Type B pancreatic cell (in vitro differentiated cells): ENCODE measurements at places on chromosomes 2 and 18. TPM values are rescaled to one million over a fixed set of nuclear protein-coding genes. Genes with fewer than 3 reads are reported as not detected.

DNA sequence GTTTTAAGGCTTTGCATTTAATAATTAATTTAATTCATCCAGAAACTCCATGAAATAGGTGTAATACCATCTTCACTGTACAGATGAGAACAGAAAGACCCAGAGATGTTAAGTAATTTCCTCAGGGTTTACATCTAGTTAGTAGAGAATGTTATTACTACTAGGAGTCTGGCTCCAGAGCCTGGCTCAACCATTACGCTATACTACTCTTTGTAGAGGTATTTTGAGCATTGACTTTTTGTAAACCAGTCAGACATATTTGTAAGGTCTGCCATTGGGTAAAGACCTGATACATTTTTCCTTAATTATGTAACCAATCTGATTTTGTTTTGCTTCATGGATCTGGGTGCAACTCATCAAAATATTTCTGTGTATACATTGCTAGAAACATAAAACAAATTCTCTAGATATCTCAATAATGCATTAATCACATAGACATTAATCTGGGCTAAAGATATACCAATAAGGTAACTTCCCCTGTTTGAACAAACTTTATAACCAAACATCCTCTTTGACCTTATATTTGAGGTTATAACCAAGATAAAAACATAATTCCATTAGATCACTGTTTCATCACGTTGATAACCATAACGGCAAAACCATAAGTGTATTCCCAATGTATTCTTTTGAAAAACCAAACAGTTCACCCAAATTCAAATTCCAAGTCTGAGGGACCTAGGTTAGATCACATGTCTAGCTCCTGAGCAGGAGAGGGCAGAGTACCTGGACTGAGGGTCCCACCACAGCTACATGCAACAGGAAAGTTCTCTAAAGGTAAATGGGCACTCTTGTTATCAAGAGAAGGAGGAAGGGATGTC is 135.0 kb downstream of the IKZF2 start:
- no peak for DNase-seq

DNA sequence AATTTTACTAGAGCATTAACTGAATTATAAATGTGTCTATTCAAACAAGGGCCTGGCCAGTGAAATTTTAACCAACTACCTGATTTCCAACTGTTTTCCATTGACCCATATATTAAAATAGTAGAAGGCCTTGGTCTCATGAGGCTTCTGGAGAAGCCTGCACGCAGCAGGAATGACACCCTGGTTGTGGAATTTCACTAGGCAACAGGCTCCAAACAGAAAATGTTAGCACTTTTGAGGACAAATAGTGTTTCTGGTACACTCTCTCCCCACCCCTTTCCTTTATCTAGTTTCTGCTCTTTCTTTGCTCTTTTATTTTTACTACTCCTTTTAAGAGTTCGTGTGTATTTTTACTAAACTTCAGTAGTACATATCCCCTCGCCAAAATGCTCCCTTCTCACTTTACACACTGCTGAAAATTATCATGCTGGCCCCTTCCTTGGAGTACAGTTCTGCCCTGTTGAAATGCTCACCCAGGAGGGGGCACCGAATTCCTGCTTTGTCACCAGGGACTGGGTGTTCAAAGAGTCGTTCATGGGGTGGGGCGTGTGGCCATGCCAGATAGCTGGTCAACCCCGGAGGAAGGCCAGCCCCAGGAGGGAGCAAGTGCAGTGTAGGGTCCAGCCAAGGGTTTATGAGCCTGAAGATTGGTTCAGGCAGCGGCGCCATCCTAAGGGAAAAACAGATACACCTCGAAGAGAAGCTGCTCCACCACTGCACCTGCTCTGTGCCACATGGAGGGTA is 22.1 kb upstream of the COL6A3 start:
- no peak for DNase-seq

- no peak for DNase-seq
Measured at GRCh38 chr2:234147335-234147861, 96.9 kb downstream of the SPP2 start.

GRCh38 chr2:118974103-118974993 is 32.4 kb downstream of the MARCO start:
- DNase-seq, result peak; percentile 56

DNA sequence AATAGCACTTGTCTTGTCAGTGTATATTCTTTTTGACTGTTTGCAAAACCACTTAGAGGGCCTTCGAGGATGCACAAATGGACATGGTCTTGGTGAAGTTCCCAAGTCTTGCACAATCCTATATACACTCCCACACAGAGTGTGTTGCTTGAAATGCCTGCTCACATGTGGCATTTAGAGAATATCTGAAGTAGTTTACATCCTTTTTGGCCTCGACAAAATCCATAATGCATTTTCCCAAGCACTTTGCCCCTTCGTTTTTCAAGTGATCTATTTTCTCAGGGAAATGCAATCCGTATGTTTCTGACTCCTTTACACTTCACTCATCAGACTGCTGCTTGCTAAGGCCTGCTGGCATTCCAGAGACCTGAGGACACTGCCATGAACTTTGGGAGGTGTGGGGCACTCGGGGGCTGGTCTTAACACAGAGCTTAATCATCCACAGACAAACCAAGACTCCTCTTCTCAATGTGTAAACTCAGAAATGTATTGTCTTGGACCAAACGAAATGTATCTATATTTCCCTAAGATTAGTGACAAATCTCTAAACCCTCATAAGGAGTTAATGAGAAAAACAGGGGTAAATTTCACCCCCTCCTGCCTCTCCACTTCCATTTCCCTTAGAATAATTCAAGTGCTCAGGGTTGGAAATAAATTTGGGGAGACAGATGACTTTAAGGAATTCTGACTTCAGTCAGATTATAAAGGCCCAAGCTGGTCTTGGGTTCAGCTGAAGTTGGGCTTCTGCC is 219.3 kb upstream of the APCDD1 start:
- DNase-seq, result no peak

DNA sequence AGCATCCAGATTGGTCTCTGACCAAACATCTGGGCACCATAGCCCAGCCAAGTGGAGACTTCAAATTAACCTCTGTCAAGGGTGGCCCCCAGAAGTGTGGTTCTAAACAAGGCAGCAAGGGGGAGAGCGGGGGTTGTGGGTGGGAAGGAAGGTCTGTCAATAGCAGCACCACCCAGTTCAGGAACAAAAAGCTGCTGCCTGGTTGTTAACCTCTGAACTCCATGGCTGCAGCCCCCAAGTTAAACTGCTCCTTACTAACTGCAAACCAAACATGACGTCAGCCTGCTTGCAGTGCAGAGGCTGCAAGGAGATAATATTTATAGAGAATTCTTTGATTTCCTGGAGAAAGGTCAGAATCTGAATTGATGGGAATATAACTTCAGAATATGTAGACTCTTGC is 76.5 kb downstream of the ARL4C start:
- DNase-seq, result no peak

DNA sequence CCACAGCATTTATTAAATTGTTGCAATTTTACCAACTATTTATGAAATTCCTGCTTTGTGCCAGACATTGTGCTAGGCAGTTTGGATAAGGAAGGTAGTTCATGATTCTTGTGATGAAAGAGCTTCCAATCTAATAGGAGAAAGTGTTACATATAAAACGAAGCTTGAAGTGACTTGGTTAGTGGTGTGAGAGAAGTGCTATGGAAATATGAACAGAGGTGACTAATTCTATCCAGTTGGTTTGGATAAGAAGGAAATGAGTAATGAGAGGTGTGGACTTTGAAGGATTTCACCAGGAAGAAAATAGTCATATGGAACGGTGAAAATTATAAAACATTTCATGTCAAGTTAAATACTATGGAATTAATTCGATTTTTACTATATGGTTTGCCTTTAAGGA is 48.6 kb downstream of the EML6 start:
- no peak for DNase-seq

DNA sequence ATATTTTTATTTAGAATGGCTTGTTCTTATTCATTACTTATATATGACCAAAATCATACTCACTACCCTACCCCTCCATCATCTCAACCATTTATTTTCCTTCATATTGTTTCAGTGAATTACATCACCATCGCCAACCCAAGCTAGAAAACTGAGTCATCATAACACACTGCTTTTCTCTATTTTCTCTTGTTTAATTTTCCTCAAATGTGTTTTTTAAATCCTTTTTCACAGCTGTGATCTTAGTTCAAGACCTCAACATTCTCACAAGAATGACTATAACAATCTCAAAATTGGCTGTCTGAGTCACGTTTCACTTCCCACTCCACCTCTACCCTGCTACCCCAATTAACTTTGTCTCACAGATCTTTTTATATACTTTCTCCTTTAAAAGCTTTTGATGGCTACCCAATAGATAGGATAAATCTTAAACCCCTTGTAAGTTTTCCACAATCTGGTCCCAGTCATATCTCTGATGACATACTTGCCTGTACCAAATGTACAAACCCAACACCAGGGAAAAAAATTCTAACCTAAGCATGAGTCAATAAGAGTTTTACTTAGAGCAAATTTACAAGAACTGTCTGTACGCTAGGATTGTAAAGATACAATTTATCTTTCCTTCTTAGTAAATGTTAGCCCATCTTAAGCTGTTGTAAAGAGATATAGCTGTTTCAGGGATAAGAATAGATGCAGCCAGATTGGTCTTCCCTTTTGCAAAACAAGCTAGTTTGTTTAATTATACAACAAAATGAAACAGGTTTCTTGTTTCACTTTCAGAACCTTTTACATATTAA is 635.1 kb upstream of the SLC39A10 start:
- DNase-seq, result no peak

- no peak for DNase-seq
Measured at GRCh38 chr18:22838639-22839277, 94.4 kb upstream of the RBBP8 start.

- DNase-seq, result no peak
Measured at GRCh38 chr2:60707750-60708371, 48.2 kb upstream of the PAPOLG start.

- no peak for DNase-seq
Measured at GRCh38 chr18:3603421-3604234, 153.7 kb downstream of the TGIF1 start.

DNA sequence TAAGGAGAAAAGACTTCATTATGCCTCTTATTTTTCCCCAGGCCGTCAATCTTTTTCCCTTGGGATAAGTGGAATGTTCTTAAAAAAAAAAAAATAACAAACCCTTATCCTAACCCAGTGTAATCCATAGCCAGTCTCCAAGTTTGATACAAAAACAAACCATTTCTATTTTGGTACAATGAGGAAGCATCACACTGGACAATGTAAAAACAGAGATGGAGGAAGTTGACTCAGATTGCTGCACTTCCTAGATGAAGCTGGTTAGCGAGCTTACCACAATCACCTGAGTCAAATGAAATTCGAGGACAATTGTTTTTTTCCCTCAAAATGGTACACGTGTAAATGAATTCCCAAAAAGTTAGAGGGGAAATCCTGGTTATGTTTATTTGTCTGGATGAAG is 259.7 kb downstream of the TCF4 start:
- no peak for DNase-seq

- DNase-seq, result no peak
Measured at GRCh38 chr2:127525691-127526131, 578 bp downstream of the IWS1 start.

DNA sequence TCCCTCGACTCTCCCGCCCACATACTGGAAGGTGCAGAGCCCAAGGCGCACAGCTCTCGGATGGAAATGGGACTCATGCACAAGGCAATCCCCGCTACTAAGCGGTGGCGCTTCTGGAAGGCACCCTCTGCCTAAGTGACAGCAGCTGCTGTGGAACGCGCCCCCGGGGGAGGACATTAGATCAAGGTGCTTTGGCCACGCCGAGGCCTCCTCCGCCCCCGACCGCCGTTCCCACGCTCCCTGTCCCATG is 202 bp downstream of the MCEE start:
- DNase-seq, result no peak

DNA sequence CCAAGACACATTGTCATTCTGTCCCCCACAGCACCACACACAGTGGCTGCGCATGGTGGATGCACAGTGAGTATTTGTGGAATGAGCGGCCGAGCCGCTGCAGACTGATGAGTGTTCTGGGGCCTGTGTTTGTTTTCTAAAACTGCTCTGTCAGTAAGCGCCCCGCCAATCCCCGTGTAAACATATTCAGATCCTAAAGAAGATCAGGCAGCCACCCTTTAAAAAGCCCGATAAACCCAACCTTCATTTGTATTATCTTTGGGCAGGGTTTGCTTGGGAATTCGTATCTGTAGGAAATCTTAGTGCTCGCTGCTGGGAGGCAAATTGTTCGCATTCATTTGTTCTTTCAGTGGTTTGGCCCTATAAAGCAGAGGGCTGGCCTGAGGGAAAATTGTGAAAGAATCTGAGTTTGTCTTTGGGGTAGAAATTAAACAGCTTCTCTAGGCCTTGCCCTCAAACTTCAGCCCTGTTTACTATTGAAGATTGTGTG is 68.6 kb downstream of the TGOLN2 start:
- no peak for DNase-seq

DNA sequence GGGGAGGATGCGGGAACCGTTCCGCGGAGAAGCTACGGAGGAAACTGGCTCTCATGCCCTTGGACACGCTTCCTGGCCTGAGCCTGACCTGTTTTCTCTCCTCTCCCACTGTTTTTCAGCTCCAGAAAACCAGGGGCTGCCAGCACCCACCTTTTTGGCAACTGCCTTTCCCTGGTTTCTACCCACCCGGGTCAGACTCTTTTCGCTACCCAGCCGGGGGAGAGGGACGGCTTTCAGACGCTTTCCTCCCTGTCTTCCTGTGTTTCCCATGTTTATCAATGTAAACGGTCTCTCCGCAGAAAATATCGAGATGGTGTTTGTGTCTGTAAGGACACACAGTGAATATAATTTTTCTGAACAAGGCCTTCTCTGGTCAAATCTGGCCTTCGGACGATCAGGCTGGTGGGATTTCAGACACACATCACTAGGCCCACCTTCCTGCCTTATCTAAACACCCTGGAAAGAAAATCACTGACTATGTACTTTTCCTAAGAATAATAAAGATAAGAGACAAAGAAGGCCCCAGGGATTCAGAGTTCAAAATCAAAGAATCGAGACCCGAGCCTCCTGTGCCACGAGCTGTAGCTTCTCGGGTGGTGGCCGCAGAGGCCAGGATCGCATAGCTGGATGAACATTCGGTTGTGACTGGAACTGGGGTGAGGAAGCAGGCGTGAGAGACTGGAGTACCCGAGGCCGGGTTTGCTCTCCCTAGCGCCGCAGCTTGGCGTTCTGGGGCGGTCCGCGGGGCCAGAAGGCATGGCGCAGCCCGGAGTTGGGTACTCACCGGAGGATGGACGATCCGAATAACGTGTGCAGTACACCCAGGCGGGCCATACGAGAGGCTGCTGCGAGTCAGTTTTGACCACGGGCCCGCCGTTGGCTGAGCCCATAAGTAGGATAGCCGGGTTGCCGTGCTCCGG is 1.7 kb downstream of the EN1 start:
- DNase-seq, result no peak

DNA sequence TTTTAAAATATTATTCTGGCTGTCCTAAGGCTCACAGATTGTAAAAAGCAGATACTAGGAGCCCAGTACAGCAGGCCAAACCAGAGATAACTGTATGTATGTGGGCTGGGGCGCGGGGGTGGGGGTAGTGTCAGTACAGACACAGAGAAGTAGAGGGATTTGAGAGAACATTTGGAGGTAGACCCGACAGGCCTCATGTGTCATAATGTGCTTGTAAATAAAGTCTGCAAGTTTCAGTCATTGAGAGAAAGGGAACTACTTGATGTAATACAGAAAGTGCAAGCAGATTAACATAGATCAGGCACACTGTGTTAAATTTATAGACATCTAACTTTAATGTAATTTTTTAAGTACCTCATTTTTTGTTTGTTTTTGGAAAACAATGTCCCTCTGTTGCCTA is 7.4 kb upstream of the POLI start:
- no peak for DNase-seq

- no peak for DNase-seq
Measured at GRCh38 chr18:50340078-50340477, 34.8 kb upstream of the SKA1 start.

CNDP2 gene
- total RNA-seq, result 197 and 248 TPM in 2 replicates

LAMA3 gene
- 9.4 and 15.3 TPM in 2 replicates for total RNA-seq

HOXD12 gene
- not detected in 2 replicates for total RNA-seq

CLHC1 gene
- total RNA-seq, result 13.9 and 25.0 TPM in 2 replicates

DQX1 gene
- total RNA-seq, result 1.4 and 3.2 TPM in 2 replicates
